GM04504 (cell line): ENCODE measurements at places on chromosomes 7 and 10.

GRCh38 chr10:29268011-29268410, 20.9 kb upstream of the LYZL1 start:
- no peak for DNase-seq

DNA sequence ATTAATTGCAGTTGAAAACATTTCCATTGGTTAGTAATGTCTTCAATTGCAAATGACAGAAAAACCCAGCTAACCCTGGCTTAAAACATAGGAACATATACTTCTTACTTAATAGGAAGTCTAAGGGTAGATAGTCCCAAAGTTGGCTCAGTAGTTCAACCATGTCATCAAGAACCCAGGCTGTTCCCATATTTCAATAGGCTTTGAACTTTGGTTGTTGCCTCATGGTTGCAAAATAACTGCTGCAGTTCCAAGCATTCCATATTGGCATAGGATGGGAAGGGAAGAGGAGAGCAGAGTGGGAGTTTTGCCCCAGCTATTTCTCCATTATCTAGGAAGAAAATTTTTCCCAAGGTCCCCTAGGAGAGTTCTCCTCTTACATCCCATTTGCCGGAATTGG, 81.4 kb upstream of the EEPD1 start:
- no peak for DNase-seq

DNA sequence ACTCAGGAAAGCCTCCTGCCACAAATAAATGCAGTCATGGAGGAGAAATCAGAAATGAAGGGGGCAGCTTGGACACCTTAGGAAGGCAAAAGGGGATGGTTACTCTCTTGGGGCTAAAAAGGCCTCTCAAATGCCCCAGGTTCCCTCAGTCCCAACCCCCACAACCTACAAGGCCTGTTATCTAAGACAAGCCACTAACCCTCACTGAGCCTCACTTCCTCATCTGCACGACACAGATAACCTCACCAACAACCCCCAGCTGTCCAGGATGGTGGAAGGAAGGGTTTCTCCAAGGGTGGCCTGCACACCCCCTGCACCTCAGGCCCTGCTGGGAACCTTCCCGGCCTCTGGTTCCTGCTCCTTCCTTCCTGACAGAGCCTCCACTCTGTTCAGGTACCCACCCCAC, 29.2 kb downstream of the SORBS1 start:
- DNase-seq: no peak

GRCh38 chr7:24701261-24702235, 55.7 kb downstream of the GSDME start:
- peak; percentile 77 for DNase-seq

- DNase-seq: no peak
Observed at GRCh38 chr10:25501912-25502311, 327.1 kb downstream of the GPR158 start.

DNA sequence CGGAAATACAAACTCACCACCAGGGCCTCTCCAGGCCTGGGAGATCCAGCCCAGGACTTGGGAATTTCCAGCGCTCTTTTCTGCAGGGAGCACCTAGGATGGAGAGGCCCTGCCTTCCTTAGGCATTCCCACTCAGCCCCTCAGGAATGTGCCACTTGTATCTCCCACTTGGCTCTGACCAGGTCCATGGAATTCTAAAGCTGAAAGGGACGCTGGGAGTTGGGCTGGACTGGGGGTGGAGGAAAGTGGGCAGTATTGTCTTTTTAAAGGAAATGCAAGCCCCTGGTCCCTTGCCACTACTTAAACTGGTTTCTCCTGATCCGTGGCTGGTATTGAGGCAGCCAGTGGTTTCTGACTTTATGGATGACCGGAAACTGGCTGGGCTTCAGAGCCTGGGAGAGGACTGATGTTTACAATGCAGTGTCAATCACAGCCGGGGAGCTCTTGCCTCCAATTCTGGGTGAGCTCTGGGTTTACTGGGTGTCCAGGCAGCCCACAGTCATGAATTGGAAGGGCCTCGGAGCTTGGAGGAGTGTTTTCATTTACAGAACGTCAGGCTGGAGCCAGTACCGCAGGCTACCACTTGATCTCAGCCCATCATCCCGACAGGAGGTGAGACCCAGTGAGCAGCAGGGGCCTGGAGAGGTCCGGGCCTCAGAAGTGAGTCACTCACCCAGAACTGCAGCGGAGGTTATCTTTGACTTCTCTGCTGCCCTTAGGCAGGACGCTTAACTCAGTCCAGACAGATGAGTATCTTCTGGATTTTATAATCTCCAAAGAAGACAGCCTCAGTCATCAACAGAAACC, 27.3 kb downstream of the AGAP3 start:
- peak; percentile 14 for DNase-seq

DNA sequence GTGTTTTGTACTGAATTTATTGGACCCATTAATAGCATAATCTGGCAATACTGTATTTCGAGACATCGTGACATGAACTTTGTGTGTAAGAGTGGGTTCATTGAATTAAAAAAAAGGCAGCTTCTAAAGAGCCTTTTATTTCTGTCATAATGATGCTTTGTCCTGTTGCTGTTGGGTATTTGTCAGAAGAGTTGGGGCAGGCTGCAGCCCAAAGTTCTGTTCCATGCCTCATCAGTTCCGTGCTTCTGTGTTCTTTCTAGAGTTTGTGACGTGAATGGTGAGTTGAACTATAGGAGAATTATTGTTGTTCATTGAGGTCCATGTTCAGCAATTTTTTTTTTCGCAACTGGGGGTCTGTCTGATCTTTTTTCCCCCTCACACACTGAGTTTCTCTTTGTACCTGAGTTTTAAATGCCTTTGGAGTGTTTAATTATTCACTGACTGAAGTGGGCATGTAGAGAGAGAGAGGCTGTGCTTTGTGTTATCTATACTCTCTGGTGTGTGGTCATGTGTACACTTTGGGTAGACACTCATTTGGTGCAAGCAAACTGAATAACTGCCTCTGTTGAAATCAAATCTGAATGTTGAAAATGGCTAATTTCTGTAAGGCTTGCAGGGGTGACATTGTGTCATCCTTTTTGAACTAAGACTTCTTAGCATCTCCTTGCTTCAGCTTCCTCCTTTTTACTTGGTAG, 69.8 kb downstream of the ADD3 start:
- DNase-seq: no peak

GRCh38 chr10:44383749-44384600, 922 bp downstream of the CXCL12 start:
- peak; percentile 21 for DNase-seq

DNA sequence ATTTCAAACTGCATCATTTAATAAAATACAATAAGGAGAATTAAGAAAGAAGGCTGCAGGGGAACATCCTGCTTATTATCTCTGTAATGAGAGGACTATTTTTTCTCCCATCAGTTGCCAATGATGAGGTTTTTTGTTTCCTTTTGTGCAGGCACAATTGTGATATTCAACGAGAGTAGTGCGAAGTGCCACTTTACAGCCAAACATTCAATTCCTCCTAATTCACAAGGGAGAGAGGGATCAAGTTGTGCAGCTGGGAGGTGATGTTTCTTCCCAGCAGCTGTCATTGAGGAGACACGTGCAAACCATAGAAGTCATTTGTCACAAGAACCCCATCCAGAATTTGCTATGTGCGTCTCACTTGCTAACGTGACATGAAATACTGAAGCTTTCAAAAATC, 81.6 kb upstream of the ICA1 start:
- DNase-seq: no peak

DNA sequence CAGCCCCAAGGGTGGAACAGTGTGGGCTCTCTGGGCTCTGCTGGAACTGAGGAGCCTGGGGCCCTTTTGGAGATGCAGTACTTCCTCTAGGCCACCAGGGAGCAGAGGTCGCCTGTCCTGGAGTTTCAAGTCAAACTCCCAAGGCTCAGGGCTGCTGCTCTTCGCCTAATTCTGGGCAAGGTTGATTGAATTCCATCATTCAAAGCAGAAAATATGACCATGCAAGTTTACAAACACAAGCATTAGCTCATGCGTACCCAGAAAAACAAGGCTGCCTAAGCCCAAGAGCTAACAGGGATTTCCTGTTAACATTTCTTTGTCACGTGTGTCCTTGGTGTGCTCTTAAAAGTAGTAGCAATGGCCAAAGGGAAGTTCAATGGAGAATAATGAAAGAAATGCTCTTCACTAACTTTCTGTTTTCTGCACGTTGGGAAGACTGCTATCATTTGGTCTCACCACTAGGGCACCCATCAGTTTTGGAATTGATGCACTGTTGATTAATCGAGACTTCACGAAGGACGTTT, 20.1 kb downstream of the LDB3 start:
- peak; percentile 38 for DNase-seq

GRCh38 chr10:116053910-116054309, 219.1 kb downstream of the GFRA1 start:
- no peak for DNase-seq

- no peak for DNase-seq
Observed at GRCh38 chr10:70391654-70392053, 9.2 kb upstream of the LRRC20 start.

DNA sequence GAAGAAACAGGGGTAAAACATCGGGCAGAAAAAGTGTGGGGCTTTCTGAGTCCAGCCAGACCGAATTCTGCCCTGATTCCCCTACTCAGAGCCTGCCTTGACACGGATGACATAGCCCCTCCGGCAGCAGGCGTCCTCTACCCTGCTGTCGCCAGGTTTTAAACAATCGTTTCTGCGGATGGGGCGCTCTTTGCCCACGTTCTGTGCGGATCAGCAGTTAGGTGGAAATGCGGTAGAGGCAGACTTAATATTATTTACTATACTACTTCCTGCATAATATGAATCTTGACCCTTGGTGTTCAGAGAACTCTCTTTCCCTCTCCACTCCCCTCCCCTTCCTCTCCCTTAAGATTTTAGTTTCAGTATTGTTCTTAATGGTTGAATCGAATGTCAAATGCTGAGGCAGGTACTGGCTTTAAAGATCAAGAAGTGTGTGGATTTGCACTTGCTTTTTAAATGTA, 2.4 kb downstream of the GATA3 start:
- DNase-seq: no peak

- DNase-seq: no peak
Observed at GRCh38 chr7:29341156-29341555, 146.6 kb downstream of the CHN2 start.

DNA sequence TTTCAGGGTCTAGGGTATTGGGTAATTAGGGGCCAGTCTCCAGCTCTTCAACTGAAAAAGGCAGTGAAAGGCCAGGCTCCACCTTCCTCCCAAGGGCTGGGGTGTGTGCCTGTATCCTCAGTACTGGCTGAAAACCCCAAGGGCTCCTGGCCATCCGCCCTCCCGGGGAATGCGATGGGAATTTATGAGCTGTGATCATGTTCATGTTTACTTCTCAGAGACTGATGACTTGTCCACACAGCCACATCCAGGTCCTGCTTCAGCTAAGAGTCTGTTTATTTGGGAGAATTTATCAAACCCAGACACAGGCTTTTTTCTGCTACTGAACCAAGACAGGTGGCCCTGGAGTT, 91.7 kb downstream of the CCDC3 start:
- no peak for DNase-seq

DNA sequence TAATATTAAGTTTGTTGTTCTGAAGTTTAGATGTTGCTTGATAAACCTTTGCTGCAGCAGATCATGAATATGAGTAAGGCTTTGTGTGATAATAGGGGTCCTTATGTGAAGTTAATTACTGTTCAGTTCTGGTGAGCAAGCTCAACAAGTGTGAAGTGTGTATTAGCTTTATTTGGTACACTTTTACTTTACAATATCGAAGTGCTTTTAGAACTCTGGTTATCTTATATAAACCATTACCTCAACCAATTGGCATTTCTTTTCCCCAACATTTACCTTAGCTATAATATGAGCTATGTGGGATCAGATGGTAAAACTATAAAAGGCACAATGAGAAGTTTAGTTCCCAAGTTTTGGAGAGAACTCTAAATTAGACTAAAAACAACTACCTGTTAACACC, 127.6 kb downstream of the LCOR start:
- DNase-seq: no peak

DNA sequence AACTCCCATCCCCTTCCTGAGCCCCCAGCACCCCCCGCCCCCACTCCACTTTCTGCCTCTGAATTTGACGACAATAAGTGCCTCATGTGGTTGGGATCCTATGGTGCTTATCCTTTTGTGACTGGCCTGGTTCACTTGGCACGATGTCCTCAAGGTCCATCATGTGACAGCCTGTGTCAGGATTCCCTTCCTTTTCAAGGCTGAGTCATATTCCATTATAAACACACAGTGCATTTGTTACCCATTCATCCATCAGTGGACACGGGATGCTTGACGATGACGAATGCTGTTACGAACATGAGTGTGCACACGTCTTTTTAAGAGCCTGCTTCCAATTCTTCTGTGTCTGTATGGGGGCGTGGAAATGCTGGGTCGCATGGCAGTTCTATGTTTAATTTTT, 26.7 kb downstream of the SHH start:
- DNase-seq: no peak

- DNase-seq: no peak
Observed at GRCh38 chr10:14032406-14032998, 298.2 kb downstream of the FRMD4A start.

DNA sequence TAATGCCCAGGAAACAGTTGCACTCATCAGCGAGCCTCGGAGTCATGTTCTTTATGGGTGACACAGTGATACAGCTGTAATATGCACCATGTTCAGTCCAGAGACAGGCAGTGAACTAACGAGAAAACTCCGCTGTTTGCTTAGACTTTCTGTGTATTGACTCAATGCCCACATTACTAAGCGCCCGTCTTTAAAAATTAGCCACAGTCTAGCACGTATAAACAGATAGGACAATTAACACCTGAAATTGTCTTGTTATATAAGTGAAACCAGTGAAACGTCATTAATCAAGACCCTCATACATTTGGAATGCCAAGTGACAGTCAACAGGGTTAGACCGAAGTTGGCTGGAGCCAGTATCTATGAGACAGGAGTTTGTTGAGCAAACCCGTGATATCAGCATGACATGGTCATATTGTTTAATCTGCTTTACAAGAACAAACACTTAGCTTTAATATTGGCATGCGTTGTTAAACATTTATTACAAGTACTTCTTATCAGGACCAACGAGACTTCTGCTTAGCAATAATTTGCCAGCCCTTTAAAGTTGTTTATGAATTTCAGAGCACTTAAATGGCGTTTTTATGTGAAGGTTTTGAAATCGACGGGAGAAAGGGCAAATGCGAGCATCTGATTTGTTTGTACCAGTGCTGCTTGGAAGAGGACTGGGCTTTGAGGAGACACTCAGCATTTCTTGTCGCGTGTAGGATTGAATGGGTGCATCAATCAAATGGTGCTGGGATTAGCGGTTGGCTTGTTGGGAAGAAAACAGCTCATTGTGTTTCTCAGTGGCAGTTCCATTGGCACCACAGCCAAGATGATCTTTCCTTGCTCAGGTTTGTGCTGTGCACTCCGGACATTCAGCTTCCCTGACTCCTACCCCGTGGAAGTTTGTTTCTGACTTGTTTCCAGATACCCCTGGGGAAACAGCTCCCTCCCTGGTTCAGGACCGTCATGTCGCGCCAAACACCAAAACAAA, 56.3 kb downstream of the CAMK1D start:
- DNase-seq: no peak

GRCh38 chr7:123573341-123573740, 15.7 kb upstream of the NDUFA5 start:
- DNase-seq: no peak

GRCh38 chr7:150361807-150362621, 6.6 kb upstream of the REPIN1 start:
- DNase-seq: no peak
